ENCODE measurements at places on chromosomes 4 and X.

- no peak for DNase-seq
Observed at GRCh38 chrX:21734175-21734574, 23.7 kb downstream of the SMPX start.

GRCh38 chr4:65393078-65393477 lies 277.2 kb downstream of the EPHA5 start:
- no peak for DNase-seq

GRCh38 chrX:77510007-77510406 lies 62.8 kb downstream of the FGF16 start:
- no peak for DNase-seq

DNA sequence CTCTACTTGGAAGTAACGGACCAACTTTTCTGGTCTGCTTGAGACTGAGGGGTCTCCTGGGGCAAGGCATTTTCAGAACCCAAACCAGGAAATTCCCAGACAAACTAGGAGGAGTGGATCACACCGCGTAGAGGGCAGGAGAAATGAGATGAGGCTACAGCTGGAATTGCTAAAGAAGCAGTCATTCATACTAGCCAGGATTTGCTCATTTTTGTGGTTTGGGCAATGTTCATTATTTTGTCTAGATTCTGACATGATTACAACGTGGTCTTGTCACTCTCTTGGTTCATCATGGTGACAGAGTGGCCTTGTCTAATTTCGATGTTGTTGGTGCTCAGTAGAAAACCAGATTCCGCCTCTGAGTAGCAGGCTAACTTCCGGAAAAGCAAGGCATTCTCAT lies 63.2 kb downstream of the BANK1 start:
- no peak for DNase-seq

DNA sequence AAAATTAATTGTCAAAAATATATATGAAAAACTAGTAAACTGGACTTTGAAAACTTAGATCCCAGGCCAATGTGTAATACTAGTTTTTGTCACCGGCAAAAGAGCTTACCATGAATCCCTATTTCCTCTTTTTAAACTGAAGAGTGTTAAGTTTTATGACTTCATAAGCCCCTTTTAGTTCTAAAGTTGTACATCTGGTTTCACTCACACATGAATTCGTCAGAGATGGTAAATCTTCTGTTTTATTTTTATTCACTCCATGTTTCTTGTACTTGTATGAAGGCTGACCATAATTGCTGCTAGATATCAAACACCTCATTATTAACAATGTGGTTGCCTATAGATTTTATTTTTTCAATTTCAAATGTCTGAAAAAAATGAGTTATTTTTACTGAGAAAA lies 827.9 kb downstream of the PCDH7 start:
- DNase-seq = no peak

DNA sequence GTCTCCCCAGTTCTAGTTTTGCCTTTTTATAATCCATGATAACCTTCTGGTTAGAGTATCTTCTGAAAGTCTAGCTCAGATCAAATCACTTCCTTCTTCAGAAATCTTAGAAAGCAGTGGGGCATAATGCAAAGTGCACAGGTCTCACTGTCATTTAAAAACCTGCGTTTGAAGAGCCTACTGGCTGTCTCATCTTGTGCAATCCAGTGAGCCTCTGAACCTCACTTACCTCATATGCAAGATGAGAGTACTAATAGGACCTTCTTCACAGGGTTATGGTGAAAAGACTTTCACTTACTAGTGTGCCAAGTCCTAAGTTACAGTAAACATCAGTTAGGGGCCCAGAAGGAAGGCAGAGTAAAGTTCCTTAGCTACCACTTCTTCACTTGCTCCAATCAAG lies 131.4 kb downstream of the ENOX2 start:
- peak; percentile 18 for DNase-seq

DNA sequence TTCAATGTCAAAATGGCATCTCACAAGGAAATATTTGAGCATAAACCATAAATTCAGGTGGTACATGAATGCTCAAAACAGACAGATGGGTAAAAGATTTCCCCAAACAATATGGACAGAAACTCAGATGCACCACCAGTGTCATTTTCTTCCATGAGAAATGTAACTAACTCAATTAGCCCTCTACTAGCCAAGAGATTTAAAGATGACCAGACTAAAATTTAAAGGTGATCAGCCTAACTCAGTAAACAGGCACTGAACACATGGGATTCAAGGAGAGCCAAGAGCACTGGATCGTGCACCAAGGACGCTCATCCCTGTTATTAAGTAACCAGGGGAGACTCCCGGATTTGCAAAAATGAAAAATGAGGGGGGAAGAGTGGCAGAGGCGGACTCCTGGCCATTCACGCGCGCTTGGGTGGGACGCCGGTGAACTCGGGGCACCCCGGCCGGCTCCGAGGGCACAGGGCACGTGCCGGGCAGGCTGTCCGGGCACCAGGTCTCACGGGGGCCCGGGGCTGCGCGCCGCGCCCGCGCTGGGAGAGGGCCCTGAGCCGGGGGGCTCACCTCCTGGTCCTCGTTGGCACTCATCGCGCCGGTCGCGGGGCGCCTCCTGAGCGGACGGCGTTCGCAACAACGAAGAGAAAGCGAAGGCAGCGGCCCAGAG lies 490 bp downstream of the RWDD4 start:
- DNase-seq = peak; percentile 38

DNA sequence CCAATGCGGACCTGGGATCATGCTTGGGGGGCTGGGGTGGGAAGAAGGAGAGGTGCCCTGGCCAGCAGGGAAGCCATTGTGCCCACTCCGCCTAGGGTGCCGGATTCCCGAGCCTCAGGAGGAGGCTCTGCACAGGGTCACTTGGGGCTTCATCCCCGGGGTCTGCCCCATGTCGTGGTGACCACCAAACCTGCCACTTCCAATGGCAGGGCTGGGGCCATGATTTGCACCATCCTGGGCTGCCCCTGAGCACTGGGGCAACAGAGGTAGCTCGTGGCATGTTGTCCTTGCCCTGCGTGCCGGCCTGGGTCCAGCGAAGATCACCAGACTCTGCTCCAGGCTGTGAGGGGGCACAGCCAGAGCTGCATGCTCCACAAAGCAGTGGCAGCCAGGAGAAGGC lies 71.4 kb upstream of the DCAF12L2 start:
- no peak for DNase-seq

- no peak for DNase-seq
Observed at GRCh38 chr4:168028568-168028967, 63.8 kb upstream of the ANXA10 start.

DNA sequence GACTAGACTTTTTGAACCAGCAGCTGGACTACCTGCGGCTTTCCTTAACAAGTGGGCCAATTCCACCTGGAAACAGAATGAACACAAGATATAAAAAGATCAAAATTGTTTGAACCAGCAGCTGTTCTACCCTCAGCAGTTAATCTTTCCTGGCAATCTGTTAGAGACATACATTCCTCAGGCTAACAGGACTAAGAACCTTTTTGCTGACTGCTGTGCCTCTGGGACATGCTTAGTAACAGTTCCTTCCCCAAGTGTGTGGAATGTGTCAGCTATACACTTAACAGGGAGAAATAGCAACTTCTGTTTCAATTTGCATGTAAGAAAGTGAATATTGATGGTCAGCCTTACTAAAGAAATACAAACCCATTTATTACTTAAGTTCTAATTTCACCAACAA lies 554.4 kb downstream of the ARAP2 start:
- peak; percentile 2 for DNase-seq

GRCh38 chr4:73593631-73594241 lies 26.5 kb downstream of the RASSF6 start:
- DNase-seq = peak; percentile 45

GRCh38 chr4:111955001-111955400 lies 190.3 kb upstream of the FAM241A start:
- no peak for DNase-seq

DNA sequence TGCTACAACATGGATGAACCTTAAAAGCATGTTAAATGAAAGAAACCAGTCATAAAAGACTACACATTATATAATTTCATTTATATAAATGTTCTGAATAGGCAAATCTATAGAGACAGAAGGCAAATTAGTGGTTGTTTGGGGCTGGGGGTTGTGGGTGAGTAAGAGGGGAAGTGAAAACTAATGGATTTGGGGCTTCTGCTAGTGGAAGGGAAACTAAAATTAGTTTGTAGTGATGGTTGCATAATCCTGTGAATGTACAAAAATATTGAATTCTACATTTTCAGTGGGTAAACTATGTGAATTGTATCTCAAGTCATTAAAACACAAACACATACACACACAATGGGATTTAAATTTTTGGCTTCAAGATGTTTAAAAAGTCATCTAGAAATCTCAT lies 25.4 kb upstream of the LIMCH1 start:
- no peak for DNase-seq

- DNase-seq = peak; percentile 25
Observed at GRCh38 chr4:141486375-141486997, 149.9 kb upstream of the IL15 start.

- DNase-seq = no peak
Observed at GRCh38 chr4:124090021-124090420, 622.5 kb downstream of the ANKRD50 start.

DNA sequence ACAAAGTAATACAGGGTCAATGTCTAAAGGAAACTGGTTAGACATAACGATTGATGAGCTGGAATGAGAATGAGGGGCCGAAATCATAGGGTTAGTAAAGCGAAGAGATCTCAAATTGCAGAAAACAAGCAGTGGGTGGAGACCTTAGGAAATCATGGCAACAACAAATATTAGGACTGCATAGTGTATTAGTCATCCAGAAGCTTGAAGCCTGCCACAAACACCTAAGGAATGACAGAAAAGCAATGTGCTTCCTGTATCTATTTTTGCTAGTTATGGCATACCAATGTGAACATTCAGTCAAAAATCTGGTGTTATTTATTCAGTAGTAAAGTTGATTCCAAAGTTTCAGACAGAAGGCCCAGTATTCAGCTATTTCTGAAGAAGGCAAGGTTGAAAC lies 410.9 kb upstream of the CT83 start:
- peak; percentile 0 for DNase-seq

DNA sequence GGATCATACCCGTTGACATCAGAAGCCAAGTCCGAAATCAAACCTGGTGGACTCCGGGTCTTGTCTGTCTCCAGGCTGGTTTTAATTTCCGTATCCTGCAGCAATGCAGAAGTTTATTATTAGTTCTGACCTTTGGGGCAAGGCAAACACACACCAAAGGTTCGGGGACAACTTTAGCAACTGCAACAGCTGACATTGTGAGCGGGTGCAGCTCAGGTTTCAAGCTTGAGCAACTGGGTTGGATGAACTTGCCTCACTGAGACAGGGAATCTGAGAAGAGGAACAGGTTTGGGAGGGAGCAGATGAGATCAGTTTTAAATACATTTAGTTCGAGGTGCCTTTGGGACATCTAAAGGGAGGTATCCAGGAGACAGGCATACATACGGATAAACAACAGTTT lies 110.7 kb downstream of the GNL3L start:
- DNase-seq = peak; percentile 38

DNA sequence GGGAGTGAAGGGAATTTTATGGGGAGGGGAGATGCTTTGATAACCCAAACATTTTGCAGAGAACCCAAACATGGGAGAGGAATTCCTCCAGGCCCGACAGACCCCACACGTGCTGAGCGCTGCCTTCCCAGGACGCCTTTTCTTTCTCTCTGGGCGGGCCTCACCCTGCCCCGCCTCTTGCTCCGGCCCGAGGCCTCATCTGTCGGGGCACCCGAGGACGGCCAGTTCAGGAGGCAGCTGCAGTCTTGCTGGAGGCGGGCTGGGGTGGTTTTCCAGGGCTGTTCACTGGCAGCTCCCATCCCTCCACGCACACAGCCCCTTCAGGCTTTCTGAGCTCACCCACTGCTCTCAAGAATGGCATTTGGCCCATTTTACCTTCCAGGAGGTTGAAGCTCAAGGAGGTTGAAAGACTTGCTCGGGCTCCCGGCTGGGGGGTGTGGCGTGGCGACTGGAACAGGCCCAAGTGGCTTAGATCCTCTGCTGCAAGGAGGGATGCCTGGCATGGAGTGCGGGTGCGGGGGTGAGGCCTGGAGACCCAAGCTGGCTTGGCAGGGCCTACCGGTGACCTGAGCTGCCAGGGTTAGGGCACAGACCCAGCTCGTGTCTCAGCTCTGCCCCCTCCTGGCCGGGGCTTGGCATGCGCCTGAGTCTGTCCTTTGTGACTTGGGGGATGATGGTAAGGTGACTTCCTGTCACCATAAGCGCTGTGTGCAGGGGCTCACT lies 99.2 kb downstream of the PSAPL1 start:
- DNase-seq = peak; percentile 13

- no peak for DNase-seq
Observed at GRCh38 chr4:136442447-136442846, 1089.8 kb downstream of the PCDH18 start.

DNA sequence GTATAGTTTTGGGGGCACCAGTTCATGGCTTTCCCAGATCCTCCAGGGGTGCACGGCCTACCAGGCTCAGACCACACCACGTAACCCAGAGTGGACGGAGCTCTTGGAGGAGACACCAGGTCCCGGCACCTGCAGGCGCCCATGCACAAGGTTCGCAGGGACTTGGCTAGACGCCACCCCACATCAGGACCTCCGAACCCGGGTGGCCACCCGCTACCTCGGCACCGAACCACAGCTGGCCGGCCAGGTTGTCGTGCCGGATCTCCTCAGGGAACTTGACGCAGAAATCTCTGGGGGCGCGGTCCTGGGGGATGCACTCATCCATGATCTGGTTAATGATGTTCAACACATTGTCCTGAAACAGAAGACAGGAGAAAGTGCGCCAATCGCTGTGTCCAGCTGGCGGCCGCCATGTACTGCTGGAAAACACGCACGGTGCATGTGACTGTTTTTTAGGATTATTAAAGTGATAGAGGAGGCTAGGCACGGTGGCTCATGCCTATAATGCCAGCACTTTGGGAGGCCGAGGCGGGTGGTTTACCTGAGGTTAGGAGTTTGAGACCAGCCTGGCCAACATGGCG lies 77.1 kb downstream of the ZFYVE28 start:
- DNase-seq = no peak

GRCh38 chr4:8383451-8384160 lies 56.9 kb downstream of the ACOX3 start:
- peak; percentile 98 for DNase-seq

- DNase-seq = no peak
Observed at GRCh38 chr4:16864199-16864598, 34.2 kb downstream of the LDB2 start.

DNA sequence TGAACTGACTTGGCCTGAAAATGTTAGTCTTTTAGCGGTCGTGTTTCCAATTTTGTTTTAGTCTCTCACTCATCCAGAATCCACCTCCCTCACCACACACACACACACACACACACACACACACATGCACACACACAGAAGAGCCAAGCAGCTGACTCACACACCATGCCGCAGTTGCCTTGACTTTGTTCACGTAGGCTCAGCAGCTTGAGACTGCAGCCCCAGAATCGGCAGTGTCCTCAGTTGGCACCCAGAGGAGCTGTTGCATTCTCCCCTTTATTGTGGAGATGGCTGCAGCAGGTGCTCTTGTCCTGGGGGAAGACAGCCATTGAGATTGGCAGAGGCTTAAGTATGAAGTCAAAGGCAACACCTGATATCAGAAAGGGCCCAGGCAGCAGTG lies 20.9 kb upstream of the XPNPEP2 start:
- peak; percentile 75 for DNase-seq

Data from mesenchymal stem cell (in vitro differentiated cells and primary cell).